Glomerular endothelial cell (primary cell): ENCODE measurements at places on chromosomes 1 and 21. TPM values are rescaled to one million over a fixed set of nuclear protein-coding genes. Genes with fewer than 3 reads are reported as not detected.

CFAP298 gene
- total RNA-seq = 27.6 and 37.6 TPM in 2 replicates

INKA2 gene
- 8.0 and 10.4 TPM in 2 replicates for total RNA-seq

GNG4 gene
- total RNA-seq = 0.70 TPM in 1 of 2 replicates, not detected in the other

SPATA46 gene
- not detected in 2 replicates for total RNA-seq

CFHR3 gene
- not detected in 2 replicates for total RNA-seq
